ENCODE measurements at places on chromosomes 3 and 15.

DNA sequence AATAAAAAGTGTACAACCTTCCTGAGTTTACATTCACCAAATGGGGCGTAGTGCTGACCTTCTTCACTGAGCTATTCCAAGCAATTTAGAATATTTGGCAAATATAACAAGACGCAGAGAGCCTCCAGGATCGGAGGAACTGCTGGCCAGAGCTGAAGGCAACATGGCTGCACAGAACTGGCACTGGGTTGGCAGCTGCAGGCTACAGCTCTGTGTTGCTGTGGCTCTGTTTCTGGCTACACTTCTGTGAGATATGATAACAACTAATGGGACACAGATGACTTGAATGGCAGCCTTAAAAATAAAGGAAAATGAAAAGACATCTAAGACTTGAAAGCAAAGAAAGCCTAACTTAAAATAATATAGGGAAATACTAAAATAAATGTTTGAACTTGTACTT is 10.8 kb upstream of the SLC6A20 start:
- no peak for DNase-seq

DNA sequence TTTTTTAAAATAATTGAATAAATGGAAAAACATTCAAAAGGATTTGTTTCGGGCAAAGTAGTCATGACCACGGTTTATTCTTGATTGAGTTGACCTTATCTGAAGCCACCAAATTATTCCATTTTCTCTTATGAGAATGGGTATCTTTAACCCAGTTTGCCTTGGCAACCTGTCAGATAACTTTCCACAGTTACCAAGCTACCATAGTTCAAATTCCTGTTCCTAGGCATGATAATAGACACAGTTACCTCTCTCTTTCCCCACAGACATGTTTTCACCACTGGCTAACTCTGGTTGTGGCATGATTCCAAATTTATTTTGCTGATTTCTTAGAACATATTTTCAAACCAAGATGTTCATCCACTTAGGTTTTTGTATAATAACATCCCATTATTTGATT is 84.9 kb downstream of the NECTIN3 start:
- no peak for DNase-seq

DNA sequence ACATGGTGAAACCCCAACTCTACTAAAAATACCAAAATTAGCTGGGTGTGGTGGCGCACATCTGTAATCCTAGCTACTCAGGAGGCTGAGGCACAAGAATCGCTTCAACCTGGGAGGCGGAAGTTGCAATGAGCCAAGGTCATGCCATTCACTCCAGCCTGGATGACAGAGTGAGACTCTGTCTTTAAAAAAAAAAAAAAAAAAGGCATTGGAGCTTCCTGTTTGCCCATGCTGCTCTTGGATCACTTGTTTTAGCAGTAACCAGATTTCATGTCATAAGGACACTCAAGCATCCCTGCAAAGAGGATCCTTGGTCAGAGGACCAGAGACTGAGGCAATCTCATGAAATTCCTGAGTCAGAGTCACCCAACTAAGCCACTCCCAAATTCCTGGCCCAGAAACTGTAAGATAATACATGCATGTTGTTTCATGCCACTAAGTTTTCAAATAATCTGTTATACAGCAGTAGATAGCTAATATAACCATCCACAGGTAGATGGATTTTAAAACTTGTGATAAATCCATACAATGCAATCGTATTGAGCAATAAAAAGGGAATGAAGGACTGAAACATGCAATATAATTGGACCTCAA is 82.0 kb upstream of the XXYLT1 start:
- no peak for DNase-seq

DNA sequence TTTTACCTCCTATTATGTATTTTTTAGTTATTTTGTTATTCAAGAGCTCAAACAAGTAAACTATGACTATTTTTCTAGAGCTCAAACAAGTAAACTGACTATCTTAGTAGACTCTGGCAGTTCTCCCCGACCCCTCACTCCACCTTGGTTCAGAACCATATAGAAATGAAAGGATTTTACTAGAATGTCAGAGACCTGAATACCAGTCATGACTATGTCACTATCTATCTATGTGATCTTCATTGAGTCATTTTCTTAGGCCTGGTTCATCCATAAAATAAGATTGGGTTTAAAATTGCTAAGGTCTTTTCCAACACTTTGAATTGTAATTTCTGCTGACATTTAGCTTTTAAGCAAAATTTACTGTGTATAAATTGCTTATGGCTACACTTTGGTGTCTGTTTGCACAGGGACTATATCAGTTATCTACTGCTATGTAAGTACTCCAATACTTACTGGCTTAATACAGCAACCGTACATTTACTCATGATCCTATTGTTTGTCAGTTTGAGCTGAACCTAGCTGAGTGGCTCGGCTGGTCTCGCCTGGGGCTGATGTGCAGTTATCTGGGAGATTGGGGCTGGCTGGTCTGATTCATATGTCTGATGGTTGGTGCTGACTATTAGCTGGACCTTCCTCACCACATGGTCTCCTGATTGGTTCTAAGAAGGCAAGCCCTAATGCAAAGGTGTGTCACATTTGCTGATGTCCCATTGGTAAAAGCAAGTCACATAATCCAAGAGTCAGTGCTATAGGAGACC is 37.0 kb downstream of the RASA2 start:
- no peak for DNase-seq

DNA sequence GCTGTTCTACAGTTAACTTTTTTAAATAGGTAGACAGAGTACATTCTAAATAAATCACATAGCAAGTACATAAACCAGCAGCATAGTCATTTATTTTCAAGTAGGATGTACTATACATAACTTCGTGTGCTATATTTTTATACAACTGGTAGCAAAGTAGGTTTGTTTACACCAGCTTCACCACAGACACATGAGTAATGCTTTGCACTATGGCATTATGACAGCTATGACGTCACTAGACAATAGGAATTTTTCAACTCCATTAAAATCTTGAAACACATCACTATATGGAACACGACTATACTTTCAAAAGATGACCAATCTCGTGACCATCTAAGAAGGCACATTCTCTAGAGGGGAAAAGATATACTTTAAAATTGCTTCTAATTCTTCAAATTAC is 3.5 kb downstream of the TEX55 start:
- no peak for DNase-seq

DNA sequence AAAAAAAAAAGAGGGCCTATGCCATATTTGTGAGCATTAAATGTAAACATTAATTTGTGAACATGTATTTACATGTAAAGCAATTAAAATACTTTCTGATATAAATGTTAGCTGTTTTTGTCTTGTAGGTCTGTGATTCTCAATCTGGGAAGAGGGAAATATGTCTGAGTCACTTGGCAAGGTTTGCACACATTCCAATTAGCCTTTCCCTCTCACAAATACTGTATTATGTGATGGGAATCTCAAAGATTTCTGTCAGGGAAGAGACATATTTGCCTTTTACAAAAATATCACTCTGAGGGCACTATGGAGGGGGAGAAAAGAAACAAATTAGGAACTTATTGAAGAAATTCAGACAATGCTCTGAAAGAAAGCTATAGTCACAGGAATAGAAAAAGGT is 483.6 kb downstream of the GBE1 start:
- DNase-seq, result no peak

GRCh38 chr3:176911579-176911978 is 285.7 kb downstream of the TBL1XR1 start:
- DNase-seq, result no peak

- peak; percentile 26 for DNase-seq
These were observed 38.0 kb downstream of the CCR3 start for GRCh38 chr3:46280105-46280797.

- no peak for DNase-seq
These were observed 3.1 kb downstream of the SNRK start for GRCh38 chr3:43289401-43289800.

DNA sequence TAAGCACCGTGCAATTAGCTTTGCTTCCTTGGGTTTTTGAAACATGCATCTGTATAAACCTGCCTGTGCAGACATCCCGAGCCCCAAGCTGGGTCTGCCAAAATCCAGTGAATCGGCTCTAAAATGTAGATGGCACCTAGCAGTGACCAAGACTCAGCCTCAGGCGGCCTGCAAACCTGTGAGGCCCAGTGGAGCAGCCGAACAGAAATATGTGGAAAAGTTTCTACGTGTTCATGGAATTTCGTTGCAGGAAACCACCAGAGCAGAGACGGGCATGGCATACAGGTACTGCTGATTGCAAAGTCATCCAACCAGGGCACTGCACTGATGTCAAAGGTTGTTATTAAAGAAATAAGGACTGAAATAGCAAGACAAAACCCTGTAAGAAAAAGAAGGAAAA is 22.8 kb downstream of the KCNAB1 start:
- DNase-seq, result no peak

- no peak for DNase-seq
These were observed 2.3 kb upstream of the FAM43A start for GRCh38 chr3:194683380-194683779.

- DNase-seq, result no peak
These were observed 9.0 kb upstream of the SMAD6 start for GRCh38 chr15:66692808-66693596.

GRCh38 chr3:52507359-52507758 is 12.2 kb downstream of the STAB1 start:
- DNase-seq, result no peak

GRCh38 chr3:79038057-79038456 is 729.7 kb downstream of the ROBO1 start:
- DNase-seq, result no peak

GRCh38 chr3:142724682-142725356 is 985 bp downstream of the TRPC1 start:
- no peak for DNase-seq

- no peak for DNase-seq
These were observed 67.2 kb downstream of the UNC13C start for GRCh38 chr15:54045397-54045796.

GRCh38 chr15:69279636-69280035 is 19.1 kb upstream of the PAQR5 start:
- no peak for DNase-seq

GRCh38 chr15:93493172-93493571 is 404.2 kb upstream of the RGMA start:
- no peak for DNase-seq

GRCh38 chr3:194312743-194313281 is 38.3 kb downstream of the CPN2 start:
- DNase-seq, result no peak

GRCh38 chr3:161647936-161648470 is 151.4 kb downstream of the OTOL1 start:
- no peak for DNase-seq

DNA sequence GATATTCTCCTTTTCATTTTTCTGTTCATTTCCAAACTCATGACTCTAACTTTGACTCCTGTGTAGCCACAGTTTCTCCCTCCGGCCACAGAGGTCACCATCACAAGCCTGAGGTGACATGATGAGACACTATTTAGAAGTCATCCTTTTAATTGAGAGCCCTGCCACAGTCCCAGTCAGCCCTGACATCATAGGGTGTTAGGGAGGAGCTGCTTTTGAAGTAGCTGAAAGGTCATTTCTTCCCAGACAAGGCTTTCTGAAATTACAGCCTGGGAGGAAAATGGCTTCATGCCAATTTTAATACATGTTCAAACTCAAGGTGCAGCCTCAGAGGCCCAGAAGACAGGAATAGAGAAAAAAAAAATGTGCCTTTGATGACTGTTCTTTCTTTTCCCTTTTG is 532.8 kb upstream of the TGFBR2 start:
- DNase-seq, result no peak

DNA sequence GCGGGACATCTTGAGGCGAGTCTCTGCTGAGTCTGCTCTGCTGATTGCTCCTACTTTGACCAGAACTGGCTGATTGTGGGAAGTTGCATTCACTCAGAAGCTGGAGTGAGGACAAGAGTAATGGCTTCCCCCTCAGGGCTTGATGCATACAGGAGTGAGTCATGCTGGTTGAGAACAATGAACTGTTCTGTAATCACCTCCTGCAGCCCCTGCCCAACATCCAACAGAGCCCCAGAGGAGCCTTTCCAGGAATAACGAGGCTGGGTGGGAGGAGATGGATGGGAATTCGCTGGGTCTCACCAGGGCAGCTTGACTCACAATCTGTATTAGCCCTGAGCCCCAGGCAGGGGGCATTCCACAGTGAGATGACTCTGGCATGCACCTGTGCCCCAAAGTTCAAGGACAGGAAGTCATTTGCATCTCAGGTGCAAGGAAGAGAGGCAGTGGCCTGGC is 85.0 kb downstream of the RAB11A start:
- DNase-seq, result no peak

DNA sequence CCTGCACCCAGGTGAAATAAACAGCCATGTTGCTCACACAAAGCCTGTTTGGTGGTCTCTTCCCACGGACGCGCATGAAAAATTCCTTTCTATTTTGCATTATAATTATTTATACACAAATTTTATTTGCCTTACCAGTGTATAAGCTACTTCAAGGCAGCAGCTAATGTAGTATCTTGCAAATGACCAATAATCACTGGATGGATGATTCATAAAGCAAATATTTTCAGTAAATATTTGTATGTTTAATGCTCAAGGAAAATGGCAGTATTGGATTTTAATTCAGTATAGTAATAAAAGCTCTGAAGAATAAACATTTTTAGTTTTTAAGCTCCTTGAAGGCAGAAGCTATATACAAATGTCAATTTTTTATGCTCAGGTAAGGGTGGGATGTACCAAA is 158.7 kb upstream of the NANOGP8 start:
- no peak for DNase-seq

- DNase-seq, result no peak
These were observed 153.9 kb downstream of the CPNE4 start for GRCh38 chr3:131880948-131881347.

- DNase-seq, result no peak
These were observed 733.0 kb downstream of the NTRK3 start for GRCh38 chr15:87523516-87523915.

- no peak for DNase-seq
These were observed 17.0 kb upstream of the SLC9A9 start for GRCh38 chr3:143865302-143865701.

GRCh38 chr3:53046171-53047170 is 598 bp upstream of the SFMBT1 start:
- DNase-seq, result peak; percentile 49

DNA sequence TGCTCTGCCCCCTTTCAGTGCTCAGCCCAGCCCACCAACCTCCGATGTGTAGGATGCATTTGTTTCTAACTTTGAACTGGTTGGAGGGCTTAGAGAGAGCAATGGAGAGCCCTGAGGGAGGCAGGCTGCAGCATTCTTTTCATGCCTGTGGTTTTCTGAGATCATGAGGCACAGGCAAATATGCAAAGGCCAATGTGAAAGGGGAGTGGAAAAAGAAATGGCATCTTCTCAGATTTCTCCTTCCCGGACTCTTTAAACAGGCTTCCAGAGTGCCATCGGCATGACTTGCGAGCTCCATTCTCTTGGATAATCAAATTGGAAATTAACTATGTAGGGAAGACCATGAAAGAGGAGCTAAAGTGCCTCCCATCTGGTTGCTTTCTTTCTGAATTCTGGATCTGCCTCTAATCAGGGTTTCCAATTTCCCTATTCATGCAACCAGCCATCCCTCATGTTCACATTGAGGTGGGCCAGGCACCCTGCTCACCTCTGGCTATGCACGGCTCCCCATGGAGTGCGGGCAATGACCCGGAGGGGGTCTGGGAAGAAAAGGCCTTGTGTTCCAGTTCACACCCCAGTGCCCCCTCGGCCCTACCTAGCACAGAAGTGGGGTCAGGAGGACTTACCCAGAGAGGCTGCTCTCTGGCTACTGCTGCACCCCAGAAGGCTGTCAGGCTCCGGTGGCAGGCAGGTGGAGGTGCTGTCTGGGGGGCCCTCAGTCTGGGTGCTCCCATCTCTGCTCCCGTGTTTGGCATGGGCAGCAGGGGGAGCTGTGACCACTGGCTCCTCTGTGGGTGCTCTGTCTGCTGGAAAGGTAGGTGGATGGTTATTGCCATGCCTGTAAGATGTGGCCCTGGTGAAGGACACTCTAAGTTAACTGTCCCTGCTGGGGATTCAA is 16.1 kb downstream of the AMOTL2 start:
- DNase-seq, result no peak

GRCh38 chr3:125615256-125615655 is 20.0 kb upstream of the OSBPL11 start:
- DNase-seq, result no peak

Data from stimulated activated CD4-positive, alpha-beta T cell treated with anti-CD3 and anti-CD28 coated beads, Interleukin-2, amount 100 ng/mL, for 4 hours (primary cell).